SIG-M5 (cell line): ENCODE measurements at places on chromosomes 5 and 9.

DNA sequence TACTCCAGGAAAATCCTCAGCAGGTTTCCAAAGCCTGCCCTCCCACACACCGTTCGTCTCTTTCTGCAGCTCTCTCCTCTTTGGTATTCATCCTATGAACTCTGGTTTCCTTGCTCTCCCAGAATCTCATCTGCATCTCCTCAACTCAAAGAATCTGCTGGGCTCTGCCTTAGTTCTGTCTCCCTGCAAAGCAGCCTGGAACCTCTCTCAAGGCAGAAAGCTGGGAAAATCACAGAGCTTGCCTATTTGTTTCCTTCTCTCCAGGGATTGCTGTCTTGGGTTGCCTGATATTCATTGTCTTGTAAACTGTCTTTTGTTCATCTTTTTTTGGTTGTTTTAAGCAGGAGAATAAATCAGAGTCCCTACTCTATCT is 5.3 kb upstream of the ERAP2 start:
- DNase-seq = no peak

- DNase-seq = no peak
Observed at GRCh38 chr9:112860451-112860850, 30.2 kb downstream of the SLC46A2 start.

- no peak for DNase-seq
Observed at GRCh38 chr9:3920604-3921582, 379.0 kb downstream of the GLIS3 start.

GRCh38 chr9:14939378-14939777 is 29.1 kb upstream of the FREM1 start:
- no peak for DNase-seq

- no peak for DNase-seq
Observed at GRCh38 chr5:154562244-154562880, 84.3 kb upstream of the HAND1 start.

GRCh38 chr9:31740705-31741104 is 643.7 kb upstream of the ACO1 start:
- no peak for DNase-seq

DNA sequence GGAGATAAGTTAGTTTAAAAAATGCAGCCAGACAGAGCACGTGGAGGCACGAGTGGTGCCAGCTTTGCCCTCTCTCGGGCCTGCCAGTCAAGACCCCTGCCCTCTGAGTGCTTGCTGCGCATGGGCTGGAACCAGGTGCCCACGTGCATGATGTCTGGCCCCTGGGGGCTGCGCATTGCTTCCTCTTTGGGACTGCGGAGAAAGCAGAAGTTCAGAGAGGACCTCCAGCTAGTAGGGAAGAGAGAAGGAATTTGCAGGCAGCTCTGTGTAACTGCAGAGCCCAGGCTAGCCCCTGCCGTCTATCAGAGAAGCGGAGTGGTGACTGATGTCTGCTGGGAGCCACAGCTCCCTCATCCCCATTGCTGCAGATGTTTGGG is 9.7 kb upstream of the RNU6ATAC start:
- no peak for DNase-seq

GRCh38 chr9:135294836-135295235 is 184.7 kb upstream of the PPP1R26 start:
- no peak for DNase-seq

DNA sequence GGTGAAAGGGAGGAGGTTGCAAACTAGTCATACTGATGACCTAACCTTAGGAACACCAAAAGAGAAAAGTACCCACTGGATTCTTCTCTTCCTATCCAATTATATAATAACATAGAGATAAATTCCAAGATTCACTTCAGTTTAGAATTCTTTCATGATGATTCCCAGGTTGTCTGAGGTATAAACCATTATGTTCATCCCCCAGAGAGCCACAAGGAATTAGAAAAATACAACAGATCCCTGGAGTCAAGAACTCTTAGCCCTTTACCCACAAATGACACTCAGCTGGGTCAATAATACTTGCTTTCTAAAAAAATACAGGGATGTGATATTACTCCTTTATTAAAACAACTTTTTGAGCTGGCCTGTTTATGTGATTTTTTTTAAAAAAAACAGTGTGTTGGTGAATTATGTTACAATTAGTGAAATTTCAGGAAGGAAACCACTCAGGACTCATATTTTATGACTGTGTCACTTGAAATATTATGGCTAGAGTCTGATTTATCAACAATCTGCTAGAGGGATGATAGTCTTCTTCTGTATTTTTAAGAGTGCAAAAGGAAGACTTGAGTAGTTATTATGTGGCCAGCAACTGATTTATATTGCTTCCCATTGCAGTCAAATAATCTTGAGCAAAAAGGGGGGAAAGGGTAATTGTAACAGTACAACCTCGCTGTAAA is 338.2 kb downstream of the NFIB start:
- no peak for DNase-seq

DNA sequence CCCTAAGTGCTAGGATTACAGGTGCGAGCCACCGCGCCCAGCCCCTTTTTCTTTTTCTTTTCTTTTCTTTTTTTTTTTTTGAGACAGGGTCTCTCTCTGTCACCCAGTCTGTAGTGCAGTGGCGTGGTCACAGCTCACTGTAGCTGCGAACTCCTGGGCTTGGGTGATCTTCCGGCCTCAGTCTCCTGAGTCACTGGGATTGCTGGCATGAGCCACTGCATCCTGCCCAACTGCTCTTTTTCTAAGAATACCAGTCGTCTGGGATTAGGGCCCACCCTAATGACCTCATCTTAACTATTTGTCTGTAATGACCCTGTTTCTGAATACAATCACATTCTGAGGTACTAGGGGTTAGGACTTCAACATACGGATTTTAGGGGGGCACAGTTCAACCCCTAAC is 34.1 kb upstream of the NANS start:
- no peak for DNase-seq

DNA sequence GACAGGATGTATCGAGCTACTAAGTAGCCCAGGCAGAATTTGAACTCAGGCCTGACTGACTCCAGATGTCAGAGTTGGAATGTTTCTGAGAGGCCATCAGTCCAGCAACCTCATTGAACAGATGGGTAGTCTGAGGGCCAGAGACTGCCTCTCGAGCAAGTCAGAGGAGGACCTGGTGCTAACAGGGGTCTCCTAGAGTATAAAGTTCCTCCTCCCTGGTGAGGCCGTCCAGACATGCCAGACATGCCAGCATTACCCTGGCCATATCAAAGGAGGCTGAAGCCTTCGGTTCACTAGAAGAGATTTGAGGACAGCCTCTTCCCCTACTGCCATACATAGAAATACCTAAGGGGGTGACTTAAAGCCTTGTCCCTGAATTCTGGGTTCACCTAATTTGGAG is 81.2 kb downstream of the ZNF618 start:
- DNase-seq = no peak

DNA sequence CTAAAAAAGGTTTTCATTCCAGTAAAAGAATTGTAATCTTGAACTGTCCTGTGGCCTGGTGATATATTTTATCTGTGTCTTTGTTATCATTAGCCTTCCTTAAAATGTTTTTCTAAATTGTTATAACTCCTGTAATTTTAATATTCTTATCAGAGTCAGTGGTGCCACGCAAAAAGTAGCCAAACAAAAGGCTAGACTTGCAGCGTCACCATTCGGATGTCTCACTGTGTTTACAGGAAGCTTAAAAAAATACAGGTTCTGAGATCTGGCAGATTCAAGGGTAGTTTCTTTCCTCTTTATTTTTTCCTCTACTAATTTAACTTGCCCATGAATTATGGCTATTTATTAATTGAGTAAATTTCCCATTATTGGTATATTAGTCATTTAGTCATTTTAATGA is 362.3 kb downstream of the MAT2B start:
- no peak for DNase-seq

GRCh38 chr9:86396412-86396811 is 42.2 kb upstream of the TUT7 start:
- no peak for DNase-seq

- DNase-seq = no peak
Observed at GRCh38 chr5:130708754-130709153, 456.3 kb downstream of the HINT1 start.

GRCh38 chr9:114911167-114911821 is 19.1 kb downstream of the TNFSF8 start:
- no peak for DNase-seq
